Activated CD4-positive, alpha-beta T cell treated with anti-CD3 and anti-CD28 coated beads, Interleukin-2, amount 50 U/mL, for 48 hours (primary cell): ENCODE measurements at places on chromosomes 13 and 19.

DNA sequence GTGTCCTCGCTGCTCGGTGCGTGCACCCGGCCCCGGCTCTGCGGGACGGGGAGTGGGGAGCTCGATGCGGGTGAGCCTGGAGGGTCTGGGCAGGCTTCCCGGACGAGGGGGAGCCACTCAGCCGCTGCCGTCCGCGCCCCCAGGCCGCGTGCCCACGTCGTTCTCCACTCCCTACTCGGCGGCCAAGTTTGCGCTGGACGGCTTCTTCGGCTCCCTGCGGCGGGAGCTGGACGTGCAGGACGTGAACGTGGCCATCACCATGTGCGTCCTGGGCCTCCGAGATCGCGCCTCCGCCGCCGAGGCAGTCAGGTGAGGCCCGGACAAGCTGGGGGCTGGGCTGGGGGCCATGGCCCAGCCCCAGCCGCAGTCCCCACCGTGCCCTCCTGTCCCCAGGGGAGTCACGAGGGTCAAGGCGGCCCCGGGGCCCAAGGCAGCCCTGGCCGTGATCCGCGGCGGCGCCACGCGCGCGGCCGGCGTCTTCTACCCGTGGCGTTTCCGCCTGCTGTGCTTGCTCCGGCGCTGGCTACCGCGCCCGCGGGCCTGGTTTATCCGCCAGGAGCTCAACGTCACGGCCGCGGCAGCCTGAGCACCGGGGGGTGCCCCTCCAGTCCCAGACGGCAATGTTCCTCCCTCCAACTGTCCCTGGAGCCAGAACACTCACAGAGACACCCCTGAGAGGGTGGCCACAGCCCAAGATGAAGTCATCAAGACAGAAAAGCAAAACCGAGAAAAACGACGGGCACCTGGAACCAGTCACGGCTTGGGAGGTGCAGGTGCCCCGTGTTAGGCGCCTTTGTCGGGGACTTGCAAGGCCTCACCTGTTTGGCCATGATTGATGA, 2.5 kb upstream of the RPL36 start:
- no peak for DNase-seq

DNA sequence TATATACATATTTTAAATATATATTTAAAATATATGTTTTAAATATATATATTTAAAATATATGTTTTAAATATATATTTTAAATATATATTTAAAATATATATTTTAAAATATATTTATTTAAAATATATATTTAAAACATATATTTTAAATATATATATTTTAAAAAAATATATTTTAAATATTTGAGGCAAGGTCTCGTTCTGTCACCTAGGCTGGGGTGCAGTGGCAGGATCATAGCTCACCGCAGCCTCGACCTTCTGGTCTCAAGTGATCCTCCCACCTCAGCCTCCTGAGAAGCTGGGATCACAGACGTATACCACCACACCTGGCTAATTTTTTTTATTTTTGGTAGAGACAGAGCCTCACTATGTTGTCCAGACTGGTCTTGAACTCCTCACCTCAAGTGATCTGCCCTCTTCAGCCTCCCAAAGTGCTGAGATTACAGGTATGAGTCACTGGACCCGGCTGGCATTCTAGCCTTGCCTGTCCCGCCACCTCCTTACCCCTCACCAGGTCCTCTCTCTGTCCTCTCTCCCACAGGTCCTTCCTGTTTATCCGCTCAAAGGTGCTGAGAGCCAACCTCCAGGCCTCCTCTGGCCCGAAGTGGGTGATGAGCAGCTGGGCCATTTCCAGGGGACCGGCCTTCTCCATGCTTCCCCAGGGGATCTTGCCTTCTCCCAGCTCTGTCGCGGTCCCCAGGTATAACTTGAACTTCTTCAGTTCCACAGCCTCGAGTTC, 564 bp downstream of the NLRP12 start:
- DNase-seq: no peak

DNA sequence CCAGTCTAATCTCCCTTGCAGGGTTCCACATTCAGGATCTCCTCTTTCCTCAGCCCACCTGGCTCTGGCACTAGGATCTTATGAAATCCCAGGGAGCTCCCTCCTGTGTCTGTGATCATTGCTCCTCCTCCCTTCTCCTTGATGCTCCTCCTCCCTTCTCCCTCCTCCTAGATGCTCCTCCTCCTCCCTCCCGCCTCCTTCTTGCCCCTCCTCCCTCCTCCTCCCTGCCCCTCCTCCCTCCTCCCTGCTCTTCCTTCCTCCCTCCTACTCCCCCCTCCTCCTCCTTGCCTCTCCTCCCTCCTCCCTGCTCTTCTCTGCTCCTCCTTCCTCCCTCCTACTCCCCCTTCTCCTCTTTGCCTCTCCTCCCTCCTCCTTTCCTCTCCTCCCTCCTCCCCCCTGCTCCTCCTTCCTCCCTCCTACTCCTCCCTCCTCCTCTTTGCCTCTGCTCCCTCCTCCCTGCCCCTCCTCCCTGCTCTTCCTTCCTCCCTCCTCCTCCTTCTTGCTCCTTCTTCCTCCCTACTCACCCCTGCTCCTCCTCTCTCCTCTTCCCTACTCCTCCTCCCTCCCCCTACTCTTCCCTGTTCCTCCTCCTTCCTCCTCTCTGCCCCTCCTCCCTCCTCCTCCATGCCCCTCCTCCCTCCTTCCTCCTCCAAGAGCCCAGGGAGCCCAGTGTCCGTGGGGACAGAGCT, 14.9 kb upstream of the ZBTB7A start:
- DNase-seq: no peak

DNA sequence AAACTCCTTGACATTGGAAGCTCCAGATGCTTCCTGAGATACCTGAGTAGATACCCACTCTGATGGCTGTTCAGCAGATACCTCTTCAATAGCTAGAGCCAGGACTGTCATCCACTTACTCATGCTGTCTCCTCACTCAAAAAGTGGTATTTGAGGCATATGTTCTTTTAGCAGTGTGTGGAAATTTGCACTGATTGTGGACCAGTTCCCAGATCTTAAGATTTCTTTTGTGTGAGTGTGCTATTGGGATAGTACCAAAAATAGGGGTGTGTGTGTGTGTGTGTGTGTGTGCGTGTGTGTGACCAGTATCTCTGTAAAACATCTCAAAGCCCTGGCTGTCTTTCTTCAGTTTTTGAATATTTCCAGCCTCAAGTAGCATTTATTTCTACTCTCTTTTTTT, 108.3 kb downstream of the SLITRK5 start:
- no peak for DNase-seq

GRCh38 chr19:47839913-47840312, 18.2 kb downstream of the CRX start:
- no peak for DNase-seq

DNA sequence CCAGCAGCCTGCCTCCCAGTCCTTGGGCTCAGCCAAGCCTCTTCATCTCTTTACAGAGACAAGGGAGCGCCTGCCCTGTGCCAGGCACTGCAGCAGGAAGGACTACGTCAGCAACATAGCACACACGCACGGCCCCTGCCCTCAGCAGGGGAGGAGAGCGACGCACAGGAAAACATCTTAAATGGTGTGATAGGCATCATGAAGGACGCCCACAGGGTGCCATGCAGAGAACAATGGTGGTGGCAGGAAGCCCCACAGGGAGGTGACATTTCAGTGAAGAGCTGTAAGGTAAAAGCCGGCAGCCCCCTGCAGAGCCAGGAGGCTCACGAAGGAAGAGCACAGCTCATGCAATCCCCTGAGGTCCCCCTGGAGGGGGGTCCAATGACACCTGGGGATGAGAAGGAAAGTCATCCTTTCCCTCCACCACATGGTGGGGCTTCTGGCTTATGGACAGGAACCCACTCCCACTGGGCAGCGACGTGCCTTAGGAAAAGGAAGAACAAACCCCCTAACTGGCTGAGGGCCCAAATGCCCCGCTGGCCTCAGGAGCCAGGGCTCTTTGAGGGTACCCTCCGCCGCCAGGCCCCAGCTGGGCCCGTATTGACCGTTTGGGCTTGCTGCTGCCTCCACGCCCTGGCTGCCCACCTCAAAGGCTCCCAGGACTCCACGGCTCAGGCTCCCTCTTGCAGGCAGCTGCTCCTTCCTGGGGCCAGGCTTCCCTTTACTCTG, 37.3 kb upstream of the C13orf42 start:
- DNase-seq: no peak

GRCh38 chr19:14354445-14354844, 26.8 kb upstream of the ADGRE5 start:
- no peak for DNase-seq

- DNase-seq: no peak
Observed at GRCh38 chr13:34322014-34322742, 504.2 kb downstream of the RFC3 start.

- no peak for DNase-seq
Observed at GRCh38 chr19:14977128-14977527, 2.5 kb downstream of the SLC1A6 start.

DNA sequence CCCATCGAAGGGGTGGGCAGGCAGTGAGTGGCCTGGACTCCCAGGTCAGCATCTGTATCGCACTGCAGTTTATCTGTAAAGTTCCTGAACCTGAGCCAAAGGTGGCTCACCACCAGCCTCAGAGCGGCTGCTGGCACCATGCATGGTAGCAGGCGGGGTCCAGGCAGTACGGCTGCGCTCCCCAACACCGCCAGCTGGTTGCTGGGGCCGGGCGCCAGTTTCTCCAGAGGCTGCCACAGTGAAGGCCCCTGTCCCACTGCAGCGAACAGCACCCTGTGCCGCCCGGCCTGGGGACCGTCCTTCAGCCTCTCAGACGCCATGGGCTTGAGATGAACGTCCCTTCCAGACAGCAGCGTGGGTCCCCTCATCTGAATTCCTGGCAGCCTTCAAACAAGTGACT, 109.8 kb downstream of the KDM4B start:
- DNase-seq: no peak

DNA sequence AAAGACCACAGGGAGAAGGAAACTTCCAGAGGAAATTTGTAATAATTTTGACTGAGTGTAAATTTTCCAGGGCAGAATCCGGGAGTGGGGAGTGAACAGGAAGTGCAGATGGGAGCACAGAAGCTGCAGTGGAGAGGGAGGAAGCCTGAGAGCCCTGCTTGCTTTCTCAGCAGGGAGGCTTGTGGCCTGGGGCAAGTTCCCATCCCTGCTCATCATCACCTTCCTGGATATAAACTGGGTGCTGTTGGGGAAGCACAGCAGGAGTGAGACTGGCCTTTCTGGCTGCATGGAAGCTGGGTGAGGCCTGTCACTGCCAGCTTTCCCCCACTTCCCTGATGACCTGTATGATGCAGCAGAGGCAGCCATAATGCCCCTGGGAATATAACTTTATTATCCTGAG, 532.9 kb downstream of the SLITRK6 start:
- DNase-seq: no peak

DNA sequence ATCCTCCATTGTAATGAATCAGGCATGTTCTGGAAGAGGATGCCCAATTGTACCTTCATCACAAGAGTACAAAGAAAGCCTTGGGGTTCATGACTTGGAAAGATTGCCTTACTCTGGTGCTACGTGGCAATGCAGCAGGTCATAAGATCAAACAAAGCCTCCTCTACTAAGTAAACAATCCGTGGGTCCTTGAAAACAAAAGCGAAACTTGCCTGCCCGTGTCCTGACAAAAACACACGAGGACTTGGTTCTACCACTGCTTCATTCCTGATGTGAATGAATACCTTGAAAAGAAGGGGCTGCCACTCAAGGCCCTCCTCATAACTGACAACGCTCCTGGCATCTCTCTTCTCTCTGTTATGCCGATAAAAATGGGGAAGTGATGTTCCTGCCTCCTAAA, 18.9 kb downstream of the ZNF563 start:
- no peak for DNase-seq

DNA sequence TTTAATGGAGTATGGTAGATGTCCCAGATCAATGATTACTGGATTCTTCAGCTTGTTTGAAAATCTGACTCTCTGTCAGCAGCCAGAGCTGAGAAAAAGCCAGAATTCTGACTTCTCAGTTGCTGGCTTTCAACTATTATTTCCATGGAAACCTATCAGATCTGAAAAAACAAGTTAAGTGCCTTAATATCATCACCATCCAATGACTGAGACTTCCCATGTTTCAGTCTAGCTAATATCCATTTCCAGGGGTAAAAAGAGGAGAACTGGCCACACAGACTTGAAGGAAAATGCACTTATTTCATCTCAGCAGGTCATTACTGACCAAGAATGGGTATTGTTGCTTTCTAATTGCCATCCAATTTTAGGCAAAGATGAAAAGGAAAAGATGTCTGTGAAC, 75.2 kb downstream of the TNFSF11 start:
- DNase-seq: no peak

DNA sequence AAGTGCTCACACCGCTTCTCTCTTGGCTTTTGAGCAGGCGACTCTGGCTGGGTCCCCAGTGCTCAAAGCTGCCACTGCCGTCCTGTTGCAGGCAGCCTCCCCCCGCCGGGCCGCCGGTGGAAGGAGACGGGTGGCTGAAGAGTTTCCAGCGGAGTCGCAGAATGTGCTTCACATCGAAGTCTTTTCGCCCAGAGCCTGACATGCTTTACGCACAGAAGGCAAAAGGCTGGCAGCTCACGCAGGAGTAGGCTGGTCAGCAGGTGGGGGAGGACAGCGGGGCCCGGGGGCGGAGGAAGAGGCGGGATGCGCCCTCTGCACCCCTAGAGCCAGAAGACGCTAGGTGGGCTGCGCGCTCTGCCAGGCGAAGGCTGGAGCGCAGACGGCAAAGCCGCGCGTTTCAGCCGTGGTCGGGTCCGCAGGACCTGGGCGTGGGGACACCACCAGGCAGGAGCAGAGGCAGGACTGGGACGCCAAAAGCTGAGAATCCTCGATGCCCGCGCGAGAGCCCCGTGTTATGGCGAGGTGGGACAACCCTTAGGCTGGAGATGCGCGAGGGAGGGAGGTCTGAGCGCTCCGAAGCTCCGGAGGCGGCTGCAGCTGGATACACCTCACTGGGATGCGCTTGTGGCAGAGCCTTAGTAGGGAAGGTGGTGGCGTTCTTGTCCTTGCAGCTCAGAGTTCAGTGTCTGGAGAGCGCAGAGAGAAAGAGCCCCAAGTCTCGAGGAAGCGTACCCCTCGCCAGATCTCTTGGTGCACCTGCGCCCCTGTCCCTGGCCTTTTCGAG, at the start of gene ATXN8OS:
ATXN8OS (plus strand) TSS at position 329 of the 784 bp plus-strand sequence.
- DNase-seq: no peak

- DNase-seq: peak; percentile 93
Observed at GRCh38 chr19:19900729-19901444, at the start of gene ZNF93. TSS of gene ZNF93 (plus strand) at chr19:19900946. CDS start at chr19:19901089, 143 bp downstream.

- no peak for DNase-seq
Observed at GRCh38 chr19:44745341-44745831, 3.1 kb upstream of the BCL3 start.

GRCh38 chr13:83024232-83024631, 858.0 kb downstream of the SLITRK1 start:
- DNase-seq: no peak
